Hypothalamus (tissue), 51 donors: ENCODE measurements at places on chromosomes 3 and 15.

DNA sequence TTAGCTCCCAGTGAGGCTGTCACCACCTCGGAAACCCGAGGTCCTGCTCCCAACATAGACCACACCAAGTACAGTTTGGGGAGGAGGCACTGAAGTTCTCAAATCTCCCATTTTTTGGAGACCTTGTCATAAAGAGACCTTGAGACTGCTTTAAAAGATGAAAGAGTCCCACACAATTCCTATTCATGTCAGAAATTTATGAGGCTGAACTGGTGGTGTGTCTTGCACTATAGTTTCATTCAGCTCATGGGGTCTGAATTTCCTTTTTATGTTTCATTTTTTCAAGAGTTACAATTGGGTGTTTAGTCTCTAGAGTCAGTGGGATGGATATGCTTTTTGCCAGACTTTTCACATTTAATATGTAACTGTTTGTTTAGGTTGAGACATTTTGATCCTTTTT is 318.1 kb upstream of the LRRFIP2 start:
- no peak for DNase-seq

GRCh38 chr3:52034212-52034611 is 22.2 kb downstream of the DUSP7 start:
- DNase-seq = no peak

DNA sequence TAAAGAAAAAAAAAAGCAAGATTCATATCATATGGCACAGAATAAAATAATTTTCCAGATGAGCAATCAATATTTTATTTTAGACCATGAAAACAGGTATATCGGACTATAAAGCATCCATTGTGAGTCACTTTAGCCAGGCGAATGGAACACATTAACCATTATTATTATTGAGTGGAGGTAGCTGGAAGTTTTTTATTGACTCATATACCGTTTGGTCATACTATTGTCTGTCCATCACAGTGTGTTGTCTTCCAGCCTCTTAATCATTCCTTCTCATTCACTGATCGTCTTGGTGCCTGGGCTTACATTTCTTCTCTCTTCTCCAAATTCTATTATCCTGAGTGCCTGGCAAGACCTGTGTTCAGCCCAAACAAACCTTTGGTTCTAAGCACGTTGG is 634.8 kb downstream of the MECOM start:
- DNase-seq = no peak

GRCh38 chr3:175983379-175983778 is 1124.2 kb downstream of the NAALADL2 start:
- DNase-seq = no peak
